ENCODE measurements at places on chromosomes 2 and 18. TPM values are rescaled to one million over a fixed set of nuclear protein-coding genes. Genes with fewer than 3 reads are reported as not detected.

The SP140 gene
- 1.4 TPM for total RNA-seq

The SCN9A gene
- total RNA-seq = 135 TPM

DNA sequence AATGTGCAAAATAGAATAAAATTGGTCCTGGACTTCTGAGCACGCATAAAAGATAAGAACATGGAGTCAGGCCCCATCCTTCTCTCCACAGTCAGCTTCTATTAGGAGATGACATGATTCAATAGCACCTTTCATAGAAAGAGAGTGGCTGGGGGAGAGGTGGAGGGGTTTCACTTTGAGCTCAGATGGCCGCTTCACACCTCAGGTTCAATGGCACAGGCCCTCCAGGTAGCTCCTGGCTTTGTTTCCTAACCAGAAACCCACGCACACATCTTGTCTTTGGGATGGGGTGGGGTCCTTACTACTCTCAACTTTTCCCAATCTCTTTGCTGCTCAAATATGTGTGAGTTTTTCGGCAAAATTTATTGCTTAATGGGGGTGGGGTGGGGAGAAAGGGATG is 332.3 kb downstream of the CLIP4 start:
- no peak for DNase-seq

The SLC4A3 gene
- total RNA-seq = 1.1 TPM

- no peak for DNase-seq
These were observed 15.5 kb downstream of the SALL3 start for GRCh38 chr18:78994977-78995582.

DNA sequence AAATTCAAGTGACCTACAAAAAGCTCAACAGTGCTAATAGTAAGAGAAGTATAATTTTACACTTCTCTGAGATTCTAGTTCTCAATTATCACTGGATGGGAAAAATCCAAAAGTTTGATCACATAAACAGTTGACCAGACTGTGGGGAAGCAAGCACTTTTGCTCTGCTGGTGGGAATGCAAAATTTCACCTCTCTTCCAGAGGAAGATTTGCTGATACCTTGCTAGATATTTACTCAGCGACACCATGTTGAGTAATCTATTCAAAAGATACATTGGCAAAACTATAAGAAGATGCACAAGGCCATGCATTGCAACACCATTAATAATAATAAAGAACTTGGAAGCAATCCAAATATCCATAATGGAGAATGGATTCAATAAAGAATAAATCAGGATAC is 204.4 kb downstream of the MREG start:
- DNase-seq = no peak

GRCh38 chr2:191453761-191454160 is 208.6 kb downstream of the MYO1B start:
- DNase-seq = no peak

GRCh38 chr2:164903204-164903603 is 52.1 kb downstream of the SLC38A11 start:
- peak; percentile 77 for DNase-seq

The ADAM23 gene
- 3.9 TPM for total RNA-seq

DNA sequence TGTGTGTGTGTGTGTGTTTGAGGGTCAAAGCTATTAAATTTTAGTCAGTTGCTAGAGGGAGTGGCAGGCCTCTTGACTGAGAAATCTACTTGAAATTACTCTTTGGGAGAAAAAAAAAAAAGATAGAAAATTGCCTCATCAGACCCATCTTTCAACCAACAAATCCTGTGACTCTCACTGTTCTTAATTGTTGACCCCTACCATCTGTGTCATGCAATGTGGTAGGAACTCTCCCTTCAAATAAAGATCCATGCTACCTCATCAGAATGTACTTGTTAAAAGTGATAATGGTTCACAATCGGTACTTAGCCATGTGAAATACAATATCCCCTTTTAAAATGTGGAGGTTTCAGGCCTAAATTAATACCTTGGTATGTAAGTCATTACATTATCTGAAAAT is 670.8 kb upstream of the FANCL start:
- DNase-seq = no peak
